Vagina (tissue), 2 donors: ENCODE measurements at places on chromosomes 16 and 17.

GRCh38 chr16:89505204-89506112, 2.7 kb upstream of the SPG7 start:
- DNase-seq, result no peak

DNA sequence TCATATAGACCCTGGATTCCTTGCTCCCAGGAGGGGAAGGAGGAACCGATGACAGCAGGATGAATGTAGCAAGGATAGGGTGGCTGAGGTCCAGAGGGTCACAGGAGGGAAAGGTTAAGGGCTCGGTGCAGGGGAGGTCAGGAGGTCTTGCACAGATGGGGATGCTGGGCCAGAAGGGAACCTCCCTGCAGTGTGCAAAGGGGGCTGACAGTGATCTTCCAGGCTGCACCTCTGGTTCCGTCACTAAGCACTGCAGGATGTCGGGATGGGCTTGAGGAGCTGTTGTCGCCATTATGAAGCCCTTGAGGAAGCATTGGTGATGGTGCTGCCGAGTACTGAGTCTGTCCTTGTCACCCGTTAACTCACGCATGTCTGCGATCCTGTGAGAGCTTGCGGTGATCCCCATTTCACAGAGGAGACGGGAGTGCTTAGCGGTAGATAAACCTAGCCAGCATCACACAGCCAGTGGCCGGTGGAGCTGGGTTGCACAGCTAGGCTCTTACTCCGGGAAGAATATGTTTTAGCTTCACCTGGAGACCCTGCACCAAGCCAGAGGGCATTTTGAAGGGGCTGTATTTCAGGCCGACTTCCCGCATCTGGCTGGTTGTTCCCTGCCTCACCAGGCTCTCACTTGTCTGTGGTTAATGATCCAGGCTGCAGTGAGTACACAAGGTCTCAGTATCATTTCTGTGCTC, 120.4 kb downstream of the SNX29 start:
- DNase-seq, result no peak

DNA sequence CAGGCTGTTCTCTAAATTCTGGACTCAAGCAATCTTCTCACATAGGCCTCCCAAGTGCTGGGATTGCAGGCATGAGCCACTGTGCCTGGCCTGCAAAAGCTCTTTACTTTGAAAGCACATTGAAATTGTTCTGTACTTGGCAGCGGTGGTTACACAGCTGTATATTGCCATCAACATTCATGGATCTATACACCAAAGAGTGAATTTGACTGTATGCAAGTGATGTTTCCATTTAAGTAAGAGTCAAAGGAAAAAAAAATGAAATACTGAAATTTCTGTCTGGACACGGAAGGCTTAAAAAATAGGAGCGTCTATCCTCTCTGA, 450.6 kb upstream of the PSMD7 start:
- no peak for DNase-seq

DNA sequence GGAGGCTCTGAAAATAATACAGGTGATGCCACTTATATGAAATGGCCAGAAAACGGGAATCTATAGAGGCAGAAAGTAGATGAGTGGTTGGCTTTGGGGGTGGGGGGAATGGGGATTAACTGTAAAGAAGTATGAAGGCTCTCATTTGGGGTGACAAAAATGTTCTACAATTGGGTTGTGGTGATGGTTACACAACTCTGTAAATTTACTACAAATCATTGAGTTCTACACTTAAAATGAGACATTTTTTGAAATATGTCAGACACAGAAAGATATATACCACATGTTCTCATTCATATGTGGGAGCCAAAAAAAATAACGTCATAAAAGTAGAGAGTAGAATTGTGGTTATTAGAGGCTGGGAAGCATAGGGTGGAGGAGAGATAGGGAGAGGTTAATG, 25.7 kb downstream of the ARHGAP17 start:
- DNase-seq, result no peak

- no peak for DNase-seq
Measured at GRCh38 chr16:31711344-31711845, 162.2 kb upstream of the ZNF267 start.

DNA sequence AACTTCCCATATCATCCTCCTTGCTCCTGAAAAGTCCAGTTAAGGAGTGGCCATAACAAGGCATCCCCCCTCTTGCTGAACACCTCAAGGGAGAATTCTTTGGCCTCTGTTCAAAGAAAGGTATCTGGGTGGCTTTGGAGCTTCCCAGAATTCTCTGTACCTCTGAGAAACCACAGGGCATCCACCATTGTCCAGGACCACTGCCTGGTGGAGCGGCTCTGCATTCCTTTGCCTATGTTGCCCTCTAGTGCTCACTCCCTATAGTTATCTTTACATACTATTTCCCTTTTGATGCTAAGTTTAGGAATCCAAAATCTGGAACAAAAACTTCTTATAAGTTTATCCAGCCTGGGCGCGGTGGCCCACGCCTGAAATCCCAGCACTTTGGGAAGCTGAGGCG, 30.3 kb downstream of the CHD9NB start:
- no peak for DNase-seq

GRCh38 chr16:57277586-57277985, 6.9 kb downstream of the PLLP start:
- DNase-seq, result no peak

- no peak for DNase-seq
Measured at GRCh38 chr17:50562242-50563091, 2.0 kb downstream of the CACNA1G start.

GRCh38 chr16:23286131-23286532, 16.0 kb upstream of the SCNN1B start:
- no peak for DNase-seq

DNA sequence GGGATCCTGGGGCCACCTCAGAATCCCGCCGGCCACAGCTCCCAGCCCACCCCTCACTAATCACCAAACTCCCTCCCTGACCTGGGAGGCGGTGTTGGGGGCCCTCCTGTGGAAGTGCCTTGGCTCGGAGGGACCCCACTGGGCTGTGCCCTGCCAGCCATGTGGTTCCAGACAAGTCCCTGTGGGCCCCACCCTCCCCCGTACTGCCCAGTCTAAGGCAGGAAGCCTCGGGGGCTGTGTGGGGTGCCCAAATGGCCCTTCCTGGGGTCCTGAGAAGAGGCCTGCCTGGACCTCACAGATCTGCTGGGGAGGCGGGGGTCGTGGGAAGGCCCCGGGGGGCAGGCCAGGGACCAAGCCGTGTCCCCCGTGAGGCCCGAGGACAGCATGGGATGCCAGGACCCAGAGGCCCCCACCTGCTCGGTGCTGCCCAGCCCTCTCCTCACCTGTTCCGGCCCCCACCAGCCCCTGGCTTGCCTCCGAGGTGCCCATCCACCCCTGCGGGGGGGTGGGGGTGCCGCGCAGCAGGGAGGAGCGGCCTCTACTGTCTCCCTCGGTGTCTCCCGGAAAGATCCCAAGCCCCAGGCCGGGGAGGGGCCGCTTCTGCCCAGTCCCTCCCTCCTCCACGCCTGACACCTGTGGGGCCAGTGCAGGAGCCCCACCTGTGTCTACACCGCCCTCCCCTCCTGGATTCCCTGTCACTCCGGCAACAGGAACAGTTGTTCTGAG, 9.3 kb upstream of the KREMEN2 start:
- no peak for DNase-seq

- no peak for DNase-seq
Measured at GRCh38 chr16:14098081-14098480, 27.0 kb downstream of the MRTFB start.

DNA sequence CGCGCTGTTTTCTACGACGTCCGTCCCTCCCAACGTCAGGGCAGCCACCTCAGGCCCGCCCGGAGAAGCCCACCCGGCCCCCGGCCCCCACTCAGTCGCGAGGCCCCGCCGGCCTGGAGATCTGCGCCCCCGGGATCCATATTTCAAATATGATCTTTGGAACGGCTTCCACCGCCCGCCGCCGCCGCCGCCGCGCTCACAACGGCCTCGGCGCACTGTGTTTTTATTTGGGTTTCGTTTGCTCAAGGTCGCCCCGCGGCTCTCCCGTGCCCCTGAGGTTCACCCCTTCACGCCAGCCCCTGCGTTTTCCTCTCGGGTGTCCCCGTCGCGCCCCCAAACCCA, 4.2 kb upstream of the CBX4 start:
- DNase-seq, result no peak

GRCh38 chr17:44556832-44557606, at the start of gene FZD2:
Gene FZD2 (plus strand): TSS chr17:44557484. CDS start chr17:44557689, 205 bp downstream.
- peak; percentile 92 for DNase-seq

DNA sequence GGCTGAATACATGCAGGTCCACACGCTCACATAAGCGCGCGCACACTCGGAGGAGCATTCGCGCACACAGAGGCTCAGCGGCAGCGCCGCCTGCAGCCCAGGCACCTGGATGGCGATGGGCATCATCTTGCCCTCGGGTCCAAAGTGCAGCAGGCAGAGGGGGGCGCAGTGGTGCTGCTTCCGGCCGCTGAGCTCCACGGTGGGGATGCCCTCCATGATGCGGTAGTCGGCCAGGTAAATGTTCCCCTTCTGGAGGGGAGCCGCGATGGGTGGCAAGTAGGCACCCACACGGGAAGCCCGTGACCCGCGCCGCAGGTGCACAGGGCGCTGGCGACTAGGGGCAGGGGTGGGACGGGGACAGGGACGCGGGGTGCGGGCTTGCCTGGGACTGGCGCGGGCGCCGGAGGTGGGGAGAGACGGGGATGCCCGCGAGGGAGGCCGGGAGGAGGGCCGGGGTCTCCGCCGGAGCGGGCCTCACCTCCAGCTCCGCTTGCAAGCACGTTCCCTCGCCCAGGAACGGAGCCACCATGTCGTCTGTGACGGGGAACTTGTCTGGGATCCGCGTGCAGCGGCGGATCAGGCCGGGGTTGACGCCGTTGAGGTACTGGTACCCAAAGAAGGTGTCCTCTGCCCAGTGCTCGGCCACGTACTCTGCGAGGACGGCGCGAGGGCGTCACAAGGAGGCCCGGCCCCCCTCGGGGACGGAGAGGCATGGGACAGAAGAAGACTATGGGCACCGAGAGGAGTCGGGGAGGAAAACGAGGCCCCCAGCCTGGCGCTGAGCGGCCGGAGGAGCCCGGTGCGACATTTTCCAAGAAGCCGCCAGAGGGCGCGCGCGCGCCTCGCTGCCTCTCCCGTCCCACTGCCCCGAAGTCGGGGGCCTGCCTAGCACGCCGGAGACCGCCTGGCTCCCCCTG, 8.0 kb downstream of the ALOX12B start:
- no peak for DNase-seq

- no peak for DNase-seq
Measured at GRCh38 chr17:57340160-57340981, 84.0 kb downstream of the MSI2 start.
